ENCODE measurements at places on chromosomes 12 and 14. TPM values are rescaled to one million over a fixed set of nuclear protein-coding genes. Genes with fewer than 3 reads are reported as not detected.

DNA sequence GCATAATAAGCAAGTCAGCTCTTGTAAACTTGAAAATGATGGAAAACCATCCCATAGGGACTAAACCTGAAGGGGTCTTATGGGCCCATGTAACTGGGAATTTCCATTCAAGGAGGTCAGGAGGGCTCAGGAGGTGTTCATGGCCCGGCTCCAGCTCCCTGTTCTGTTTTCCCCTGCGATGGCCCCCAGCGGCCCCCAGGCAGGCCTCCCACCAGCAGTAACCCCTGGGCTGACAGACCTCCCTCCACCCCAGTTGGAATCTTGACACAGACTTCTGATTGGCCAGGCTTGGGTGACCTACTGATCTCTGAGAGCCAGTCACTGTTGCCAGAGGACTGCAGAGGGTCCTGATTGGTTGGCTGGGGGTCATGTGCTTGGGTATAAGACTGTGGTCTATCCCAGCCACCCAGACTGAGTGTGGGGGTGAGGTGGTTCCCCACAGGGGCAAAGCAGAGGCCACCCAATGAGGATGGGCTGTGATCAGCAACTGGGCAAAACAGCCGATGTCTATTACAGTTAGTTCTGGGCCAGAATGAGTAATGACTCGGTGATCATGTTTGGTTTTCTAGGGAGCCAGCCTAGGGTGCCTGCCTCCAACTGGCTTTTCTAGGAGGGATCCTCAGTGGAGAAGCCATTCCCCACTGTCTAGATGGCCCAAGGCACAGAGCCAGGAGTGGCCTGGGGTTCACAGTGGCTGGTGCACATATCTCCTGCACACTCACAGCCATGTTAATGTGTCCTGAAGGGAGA is 27.0 kb downstream of the RHOF start:
- DNase-seq = no peak

GRCh38 chr12:265096-265495 is 2.5 kb upstream of the SLC6A13 start:
- no peak for DNase-seq

GLIPR1L1 gene
- not detected for total RNA-seq

DLK1 gene
- not detected for total RNA-seq

RNASE2 gene
- total RNA-seq = not detected
